Tibial artery (tissue), 4 donors: ENCODE measurements at places on chromosomes 1 and 21.
A peak's percentile ranks its signal among the peaks of the same experiment; 100 is the strongest.

DNA sequence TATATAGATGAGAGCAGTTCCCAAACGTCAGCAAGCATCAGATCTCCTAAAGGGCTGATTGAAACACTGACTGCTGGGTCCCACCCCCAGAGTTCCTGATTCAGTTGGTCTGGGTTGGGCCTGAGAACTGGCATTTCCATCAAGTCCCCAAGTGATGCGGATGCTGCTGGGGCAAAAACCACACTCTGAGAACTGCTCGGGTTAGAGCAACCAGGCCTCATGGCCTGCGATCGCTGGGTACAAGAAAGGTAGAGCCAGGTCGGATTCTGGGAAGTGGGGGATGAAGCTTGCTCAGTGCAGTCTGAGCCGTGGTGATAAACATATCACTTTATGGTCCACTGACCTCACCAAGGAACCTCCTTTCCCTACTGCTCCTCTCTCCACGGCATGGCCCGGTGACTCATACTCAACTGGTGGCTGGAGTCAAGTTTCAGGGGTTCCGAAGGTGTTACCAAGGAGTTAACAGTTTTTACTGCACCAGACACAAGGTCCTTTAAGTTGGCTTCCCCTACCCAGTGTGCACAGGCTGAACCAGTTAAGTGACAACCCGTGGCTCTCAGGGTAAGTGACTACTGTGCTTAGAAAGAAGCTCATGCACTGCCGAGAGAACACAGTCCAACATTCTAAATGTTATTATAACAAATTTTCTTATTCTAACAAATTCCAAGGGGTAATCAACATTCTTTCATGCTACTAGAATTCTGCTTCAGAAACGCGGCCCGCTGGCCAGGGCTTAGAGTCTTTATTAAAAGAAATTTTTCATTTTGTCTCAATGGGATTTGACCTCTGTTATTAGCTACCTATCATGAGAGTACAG is 153.5 kb downstream of the TGFBR3 start:
- no peak for DNase-seq

DNA sequence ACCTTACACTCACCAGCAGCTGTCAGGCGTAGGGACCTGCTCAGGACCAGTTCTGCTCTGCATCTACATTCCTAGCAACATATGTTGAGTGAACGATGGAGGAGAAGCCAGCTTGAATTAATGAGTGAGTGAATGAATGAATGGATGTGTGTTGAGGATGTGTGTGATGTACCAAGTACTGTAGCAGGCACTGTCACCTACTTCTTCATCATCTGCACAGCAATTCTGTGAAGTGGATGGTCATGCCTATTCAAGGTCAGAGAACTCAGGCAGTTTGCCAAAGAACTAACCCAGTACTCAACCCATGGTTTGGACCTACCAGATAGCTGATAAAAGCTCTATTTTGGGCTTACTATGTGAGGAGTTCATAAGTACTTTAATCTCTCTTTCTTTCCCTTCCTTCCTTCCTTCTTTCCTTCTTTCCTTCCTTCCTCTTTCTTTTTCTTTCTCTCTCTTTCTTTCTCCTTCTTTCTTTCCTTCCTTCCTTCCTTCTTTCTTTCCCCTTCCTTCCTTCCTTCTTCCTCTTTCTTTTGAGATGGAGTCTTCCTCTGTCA is 56.9 kb downstream of the ATP1A1 start:
- no peak for DNase-seq

DNA sequence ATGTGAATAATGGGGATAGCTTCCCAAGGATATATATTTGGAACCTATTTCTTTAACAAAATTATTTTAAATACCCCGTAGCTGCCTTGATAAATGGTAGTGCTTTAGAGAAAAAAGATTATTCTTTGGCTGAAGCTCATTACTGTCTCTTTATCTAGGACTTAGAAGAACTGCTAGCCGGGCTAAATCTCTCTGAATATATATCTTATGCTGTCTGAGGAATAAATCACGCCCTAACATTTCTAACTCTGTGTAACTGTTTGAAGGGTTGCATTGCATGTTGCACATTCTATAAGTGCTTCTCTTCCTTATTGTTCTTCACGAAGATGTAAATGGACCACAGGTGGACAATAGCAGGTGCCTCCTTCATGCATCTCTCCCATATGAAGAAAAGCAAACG is 585.0 kb upstream of the ZP4 start:
- DNase-seq, result no peak

- DNase-seq, result peak; percentile 41
Observed at GRCh38 chr1:94927405-94928175, 680 bp upstream of the CNN3 start.

DNA sequence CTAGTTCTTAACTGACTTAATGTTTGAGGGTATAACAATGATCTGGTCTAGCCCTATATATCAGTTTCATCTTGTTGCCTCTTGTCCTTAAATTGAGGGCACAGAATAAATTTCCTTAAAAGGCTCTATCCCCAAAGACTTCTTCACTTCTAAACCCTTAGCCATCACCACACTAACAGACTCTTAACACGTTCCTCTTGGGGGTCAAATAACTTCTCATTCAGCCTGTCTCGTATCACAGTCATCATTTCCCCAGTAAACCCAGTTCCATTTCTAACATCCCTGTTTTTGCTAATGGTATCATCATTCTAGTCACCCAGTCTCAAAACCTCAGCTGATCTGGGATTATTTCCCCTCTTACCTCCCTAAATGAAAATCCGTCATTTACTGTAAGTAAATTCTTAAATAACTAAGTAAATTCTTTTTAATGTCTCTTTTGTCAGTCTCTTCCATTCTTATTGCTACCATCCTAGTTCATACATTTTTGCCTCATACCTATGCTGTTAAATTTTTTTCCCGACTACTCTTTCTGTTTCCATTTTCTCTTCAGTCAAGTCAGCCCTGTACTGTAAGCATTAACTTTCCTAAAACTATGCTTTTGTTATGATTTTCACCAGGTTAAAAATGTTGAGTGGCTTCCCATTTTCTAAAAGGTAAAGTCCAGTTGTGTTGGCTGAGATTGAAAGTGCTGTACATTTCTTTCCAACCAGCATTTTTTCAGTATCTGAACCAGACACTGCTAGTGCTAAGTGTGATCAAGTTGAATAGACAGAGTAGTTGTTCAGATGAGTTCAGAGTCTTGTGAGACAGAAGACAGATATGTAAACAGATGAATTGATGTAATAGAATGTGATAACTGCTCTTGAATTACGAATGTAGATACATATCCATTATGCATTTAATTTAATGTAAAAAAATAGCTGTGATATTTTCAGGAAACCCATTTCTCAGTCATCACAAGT is 6.9 kb downstream of the CTTNBP2NL start:
- no peak for DNase-seq

DNA sequence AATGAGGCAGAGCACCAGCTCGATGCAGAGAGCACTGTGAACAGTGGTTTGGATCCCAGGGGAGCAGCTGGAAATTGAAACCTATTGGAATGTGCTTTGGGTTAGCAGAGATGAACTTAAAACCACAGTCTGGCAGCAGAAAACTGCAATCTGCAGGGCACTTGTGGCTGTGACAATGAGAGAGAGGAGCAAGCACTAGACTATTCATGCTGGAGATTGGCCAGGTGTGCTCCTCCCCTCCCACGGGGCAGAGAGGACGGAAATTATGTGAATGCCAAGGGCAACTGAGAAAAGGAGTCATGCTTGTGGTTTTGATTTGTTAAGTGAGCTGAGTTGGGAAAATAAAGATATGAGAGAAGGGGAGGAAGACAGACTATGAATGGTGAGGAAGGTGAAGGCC is 38.1 kb downstream of the HSD3B2 start:
- DNase-seq, result no peak

- no peak for DNase-seq
Observed at GRCh38 chr1:21651214-21652042, 17.7 kb downstream of the RAP1GAP start.

DNA sequence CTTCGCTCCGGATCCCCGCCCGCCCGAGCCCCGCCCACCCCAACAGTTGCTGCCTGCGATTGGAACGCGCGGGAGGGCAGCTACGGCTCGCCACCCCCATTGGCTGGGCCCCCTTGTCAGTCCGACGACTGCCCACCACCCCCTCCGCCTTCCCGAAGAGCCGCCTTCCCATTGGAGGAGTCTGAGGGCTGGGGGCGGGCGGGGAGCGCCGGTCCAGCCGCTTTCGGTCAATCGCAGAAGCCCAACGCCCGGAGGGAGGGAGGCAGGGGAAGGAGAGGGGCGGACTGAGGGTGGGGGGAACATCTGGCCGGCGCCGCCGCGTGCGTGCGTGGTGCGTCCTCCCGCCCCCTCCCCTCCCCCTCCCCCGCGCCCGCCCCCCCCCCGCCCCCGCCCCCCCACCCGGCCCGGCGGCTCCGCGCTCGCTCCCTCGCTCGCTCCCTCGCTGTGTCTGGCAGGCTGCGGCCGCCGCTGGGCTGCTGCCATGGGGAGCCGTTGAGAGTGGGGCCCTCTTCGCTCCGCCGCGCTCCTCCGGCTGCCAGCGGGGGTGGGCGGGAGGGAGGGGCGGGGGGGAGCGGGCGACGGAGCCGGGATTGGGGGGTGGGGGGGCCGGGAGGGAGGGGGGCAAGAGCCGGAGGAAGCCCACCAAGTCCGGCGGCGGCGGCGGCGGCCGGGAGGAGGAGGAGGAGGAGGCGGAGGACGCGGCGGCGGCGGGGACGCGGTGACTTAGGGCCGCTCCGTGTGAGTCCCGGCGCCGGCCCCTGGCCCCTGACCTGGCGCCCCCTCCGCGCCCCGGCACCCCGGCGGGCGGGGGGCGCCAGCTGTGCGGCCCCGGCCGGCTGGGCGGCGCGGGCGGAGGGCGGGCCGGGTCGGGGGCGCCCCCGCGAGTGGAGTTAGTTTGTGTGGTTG is 2.6 kb upstream of the ZBTB18 start:
- peak; percentile 98 for DNase-seq

- DNase-seq, result no peak
Observed at GRCh38 chr1:214107322-214108096, 119.7 kb downstream of the PROX1 start.

DNA sequence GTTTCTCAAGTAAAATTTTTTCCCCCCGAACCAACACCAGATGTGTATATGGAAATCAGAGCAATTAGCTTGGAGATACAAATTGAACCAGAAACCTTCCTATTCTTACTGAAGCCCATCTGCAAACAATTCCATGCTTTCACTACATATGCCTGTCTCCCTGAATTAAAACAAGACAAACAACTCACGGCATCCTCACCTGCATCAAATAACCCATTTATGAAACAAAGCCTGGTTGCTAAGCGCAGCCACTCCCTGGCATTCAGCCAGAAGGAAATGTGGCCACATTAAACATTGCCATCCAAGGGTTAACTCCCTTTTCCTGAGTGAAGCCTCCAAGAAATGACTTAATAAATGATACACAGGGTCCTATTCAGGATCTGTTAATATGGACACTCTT is 55.3 kb downstream of the APP start:
- DNase-seq, result no peak

GRCh38 chr1:110645211-110645610 is 29.5 kb downstream of the KCNA3 start:
- no peak for DNase-seq

DNA sequence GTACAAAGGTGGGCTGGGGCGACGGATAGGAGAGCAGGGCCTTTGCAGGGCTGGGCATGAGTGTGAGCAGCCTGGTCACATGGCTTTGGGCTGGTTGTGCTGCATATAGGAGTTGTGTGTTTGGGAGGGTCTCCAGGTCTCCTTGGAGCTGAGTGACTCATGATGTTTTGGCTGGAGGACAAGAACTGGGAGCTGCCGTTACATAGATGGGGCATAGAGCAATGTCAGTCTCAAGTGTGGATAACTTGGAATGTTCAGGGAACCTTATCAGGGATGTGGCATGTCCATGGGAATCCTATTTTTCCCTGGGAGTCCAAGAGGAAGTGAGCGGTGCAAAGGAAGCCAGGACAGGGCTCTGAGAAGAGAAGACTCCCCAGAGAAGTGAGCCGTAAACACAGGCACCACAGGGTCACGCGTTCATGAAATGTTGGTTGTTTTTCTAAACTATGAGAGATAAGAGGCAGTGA is 136.4 kb upstream of the KCNE2 start:
- no peak for DNase-seq

DNA sequence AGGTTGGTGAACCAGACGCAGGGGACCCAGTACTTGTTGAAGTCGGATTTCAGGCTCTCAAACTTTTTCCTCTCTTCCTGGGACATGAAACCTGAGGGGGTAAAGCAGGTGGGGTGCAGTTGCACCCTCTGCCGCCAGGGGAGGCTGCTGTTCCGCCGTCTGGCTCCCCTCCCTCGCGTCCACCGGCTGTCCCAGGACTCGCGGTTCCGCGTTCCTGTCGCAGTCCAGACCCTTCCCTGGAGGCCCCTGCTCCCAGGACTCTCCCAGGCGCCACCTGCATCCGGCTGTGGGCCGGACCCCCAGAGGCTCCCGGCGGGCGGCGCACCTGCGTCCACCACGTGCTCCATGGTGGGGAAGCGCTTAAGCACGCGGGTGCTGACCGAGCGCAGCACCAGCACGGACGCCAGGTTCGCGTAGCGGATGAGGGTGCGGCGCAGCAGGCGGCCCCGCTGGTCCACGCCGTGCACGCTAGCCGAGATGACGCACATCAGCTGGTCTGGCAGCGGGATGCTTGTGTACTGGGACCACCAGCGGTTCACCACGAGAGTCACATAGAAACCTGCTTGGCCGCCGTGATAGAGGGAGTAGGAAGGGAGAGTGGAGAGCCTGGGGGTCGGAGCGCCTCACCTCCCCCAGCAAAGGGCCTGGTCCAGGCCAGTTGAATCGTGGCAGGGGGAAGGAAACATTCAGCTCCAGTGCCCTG is 1.7 kb downstream of the BEST4 start:
- peak; percentile 83 for DNase-seq

- DNase-seq, result no peak
Observed at GRCh38 chr1:177847843-177848242, 122.0 kb downstream of the SEC16B start.

- DNase-seq, result no peak
Observed at GRCh38 chr1:89759036-89759435, 61.8 kb upstream of the LRRC8D start.

- DNase-seq, result no peak
Observed at GRCh38 chr1:225554216-225554812, 98.6 kb downstream of the ENAH start.

DNA sequence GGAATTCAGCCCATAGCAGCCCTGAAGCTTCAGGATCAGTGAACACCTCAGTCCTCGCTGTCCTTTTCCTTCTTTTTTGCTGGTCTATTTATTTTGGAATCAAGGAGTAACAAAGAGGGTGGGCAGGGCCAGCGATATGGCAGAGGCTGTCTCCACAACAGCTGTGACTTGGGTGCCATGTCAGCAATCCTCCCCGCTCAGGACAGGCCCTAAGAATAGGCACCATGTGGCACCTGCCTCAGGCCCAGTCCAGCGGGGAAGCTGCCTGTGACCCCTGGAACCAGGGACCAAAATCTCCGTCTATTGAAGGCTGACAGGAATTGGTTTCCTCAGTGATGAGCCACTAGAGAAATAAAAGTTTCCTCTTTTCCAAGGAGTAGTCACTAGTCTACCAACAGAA is 58.6 kb upstream of the TNR start:
- DNase-seq, result no peak

DNA sequence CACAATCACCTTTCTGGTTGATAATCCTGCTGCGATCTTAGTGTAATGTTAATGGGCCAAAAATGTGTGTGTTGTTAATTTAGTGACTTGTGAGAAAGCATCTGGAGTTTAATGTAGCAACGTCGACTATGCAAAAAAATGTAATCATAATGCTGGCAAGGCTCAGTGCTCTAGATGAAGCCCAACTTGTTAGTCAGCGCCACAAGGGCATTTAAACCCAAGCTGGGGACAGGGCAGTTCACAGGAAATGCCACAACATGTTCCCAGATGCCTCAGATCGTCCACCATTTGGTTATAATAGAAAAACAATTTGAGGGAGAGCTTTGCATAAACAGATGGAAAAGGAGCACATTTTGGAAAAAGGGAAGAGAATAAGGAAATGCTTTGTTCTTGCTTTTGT is 585.4 kb upstream of the PLXNA2 start:
- DNase-seq, result no peak
